ENCODE measurements at places on chromosomes 6 and 20. TPM values are rescaled to one million over a fixed set of nuclear protein-coding genes. Genes with fewer than 3 reads are reported as not detected.

DNA sequence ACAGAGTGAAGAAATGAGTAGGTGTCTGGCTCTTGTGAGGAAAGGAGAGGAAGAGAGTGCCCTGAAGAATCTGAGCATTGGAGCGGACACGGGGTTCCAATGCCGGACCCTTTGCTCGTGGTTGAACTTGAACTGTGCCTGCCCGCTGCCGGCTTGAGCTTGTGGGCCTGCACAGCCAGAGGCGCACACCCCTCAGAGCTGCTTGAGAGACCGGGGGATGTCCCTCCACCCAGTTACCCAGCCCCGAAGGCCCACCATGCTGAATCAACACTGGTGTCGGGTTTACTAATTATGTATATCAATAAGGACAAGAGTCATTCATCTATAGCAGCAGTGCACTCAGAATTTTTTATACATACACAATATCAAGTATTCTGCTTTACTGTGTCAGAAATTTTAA lies 218.3 kb upstream of the CST7 start:
- DNase-seq: no peak

DNA sequence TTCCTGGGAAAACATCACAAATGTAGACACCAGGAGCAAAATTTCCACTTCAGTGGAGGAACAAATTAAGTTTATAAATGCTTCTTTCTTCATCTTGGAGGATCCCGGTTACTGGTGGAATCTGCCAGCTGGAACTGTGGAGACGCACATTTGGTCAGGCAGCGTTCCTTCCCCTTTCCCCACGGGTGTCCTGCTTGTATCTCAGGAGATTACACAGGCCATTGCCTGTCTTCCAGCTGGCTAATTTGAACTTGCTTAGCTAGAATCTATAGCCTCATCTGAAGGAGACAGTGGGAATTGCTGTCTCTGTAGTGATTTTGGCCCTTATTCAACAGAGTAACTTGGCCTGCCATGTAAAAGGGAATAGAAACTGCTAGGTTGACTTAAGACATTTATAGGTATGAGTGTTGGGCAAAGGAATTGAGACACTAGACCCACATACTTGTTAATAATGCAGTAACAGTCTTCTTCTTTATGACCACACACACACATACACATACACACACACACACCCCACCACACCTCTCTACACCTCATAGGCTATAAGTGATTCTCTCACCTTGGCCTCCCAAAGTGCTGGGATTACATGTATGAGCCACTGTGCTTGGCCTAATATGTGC lies 34.4 kb downstream of the TSBP1 start:
- DNase-seq: no peak

The MCCD1 gene
- total RNA-seq: not detected

The TCF15 gene
- not detected for total RNA-seq

The SLCO4A1 gene
- 22.4 TPM for total RNA-seq

DNA sequence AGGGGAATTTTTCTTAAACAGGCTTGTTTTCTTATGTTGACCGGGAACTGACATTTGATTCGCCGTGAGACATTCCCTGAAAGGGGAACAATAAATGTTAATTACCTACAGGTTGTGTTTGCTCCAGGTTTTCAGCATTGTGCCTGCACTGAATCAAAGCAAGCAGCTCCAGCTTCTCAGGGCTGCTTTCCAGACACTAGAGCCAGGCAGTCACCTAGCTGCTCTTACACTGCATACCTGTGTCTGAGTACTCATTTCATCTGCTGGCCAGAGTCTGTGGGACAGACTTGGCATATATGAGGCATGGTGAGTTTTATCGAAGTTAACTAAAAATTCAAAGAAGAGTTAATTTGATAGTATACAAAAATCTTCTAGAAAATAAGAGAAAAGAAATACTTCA lies 951.8 kb upstream of the MAP3K7 start:
- no peak for DNase-seq

The ADGRF5 gene
- total RNA-seq: not detected

DNA sequence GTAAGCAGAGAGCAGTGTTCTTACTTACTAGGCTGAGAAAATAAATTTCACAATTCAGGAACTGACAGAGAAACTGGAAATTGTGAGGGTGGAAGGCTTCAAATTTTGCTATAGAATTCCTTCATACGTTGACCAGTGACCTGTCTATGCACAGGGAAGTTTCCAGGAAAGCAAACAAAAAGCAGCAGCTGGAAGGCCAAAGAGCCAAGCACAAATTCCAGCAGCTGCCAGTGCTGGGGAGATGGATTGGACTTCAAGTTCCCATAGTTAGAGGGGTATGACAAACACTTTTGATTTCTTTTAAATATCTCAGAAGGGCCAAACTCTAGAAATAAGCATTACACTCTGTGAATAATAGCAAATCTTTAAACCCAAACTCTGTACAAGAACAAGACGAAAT lies 299.1 kb upstream of the KCNQ5 start:
- no peak for DNase-seq

GRCh38 chr6:166488701-166489100 lies 97.8 kb downstream of the RAMACL start:
- no peak for DNase-seq

- no peak for DNase-seq
Measured at GRCh38 chr6:2063547-2063946, 181.9 kb downstream of the GMDS start.

GRCh38 chr6:157059781-157060180 lies 263.5 kb downstream of the TMEM242 start:
- no peak for DNase-seq

Measured in activated naive CD4-positive, alpha-beta T cell treated with anti-CD3 and anti-CD28 coated beads for 36 hours (primary cell).